ENCODE measurements at places on chromosomes 11 and 22.

GRCh38 chr11:68302256-68302655 is 10.1 kb upstream of the LRP5 start:
- no peak overlapping the region for H3K4me3 ChIP-seq
- DNase-seq, result no peak
- H3K27ac ChIP-seq, result peak overlapping the region; percentile 81

DNA sequence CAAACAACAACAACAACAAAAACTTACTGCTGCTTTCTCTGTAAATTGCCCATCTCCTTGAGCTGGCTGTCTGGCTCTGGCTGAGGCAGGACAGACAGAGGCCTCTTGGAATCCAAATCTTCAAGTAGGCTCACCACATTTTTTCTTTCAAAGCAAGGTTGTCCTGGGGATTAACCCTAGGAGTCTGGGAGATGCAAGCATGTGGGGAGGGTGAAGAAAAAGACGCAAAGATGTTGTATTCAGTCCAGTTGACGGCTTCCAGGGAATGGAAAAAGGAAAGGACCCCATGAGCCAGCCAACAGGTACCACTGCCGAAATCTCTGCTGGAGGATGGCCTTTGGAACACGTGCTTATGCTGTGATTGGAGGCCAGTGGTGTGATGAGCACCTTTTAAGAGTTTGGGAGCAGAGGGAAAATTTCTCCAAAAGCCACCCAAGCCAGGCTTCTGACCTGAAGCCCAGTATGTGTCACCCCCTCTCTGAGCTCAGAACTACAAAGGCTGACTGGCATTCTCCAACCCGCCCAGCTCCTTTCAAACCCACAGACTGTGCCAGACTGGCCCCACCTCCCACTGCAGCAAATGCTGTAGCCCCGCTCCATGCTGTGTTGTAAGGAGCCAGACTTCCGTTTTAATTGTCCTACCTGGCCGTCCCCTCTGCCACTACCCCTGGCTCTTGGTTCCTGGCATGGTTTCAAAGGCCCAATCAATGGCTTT is 10.8 kb downstream of the BLID start:
- H3K27me3 ChIP-seq, result peaks cover under 1% of the 10 kb centered on the region
- no peak overlapping the region for H3K27ac ChIP-seq
- no peaks in the 10 kb centered on the region for H3K4me1 ChIP-seq
- H3K4me3 ChIP-seq, result no peak overlapping the region

DNA sequence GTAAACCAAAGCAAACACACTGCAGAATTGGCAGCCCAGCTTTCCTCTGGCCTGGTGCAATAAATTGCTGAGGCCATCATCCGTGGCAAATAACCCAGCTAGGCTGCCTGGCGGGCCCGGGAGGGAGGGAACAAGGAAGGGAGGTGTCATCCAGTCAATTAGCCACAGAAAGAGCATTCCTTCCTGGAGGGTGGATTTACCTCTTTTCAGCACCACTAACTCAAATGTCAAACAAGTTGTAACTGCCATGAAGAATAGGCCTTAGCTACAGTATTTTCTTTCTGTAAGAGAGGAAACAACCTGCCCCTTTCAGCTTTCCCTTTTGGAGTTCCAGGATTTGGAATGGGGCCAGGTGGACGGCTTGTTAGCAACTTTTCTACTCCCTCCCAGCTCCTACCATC is 163.8 kb upstream of the BDNF start:
- no peak overlapping the region for H3K27ac ChIP-seq
- no peaks in the 10 kb centered on the region for H3K36me3 ChIP-seq
- H3K4me3 ChIP-seq, result no peak overlapping the region
- H3K27me3 ChIP-seq, result no peaks in the 10 kb centered on the region

- H3K27me3 ChIP-seq, result no peaks in the 10 kb centered on the region
- peak; percentile 79 for DNase-seq
- peaks cover 52% of the 10 kb centered on the region for H3K4me1 ChIP-seq
- H3K27ac ChIP-seq, result peak overlapping the region; percentile 51
These were observed 2.2 kb downstream of the MLC1 start for GRCh38 chr22:50082961-50083461.

DNA sequence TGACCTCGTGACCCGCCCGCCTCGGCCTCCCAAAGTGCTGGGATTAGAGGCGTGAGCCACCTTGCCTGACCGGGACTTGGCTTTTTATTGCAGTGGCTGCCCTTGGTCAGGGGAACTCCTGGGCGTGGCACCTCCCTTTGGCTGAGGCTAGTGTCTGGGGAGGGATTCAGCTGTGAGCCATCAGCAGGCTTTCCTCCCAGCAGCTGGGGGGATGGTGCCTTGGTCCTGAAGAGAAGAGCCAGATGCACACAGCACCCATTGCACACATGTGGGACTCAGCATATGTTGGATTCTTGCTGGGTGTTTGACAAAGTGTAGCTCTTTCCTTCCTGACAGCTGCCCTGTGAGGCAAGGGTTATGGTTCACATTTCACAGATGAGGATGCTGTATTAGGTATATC is 8.4 kb downstream of the CYTH4 start:
- no peaks in the 10 kb centered on the region for H3K4me1 ChIP-seq
- DNase-seq, result no peak
- H3K36me3 ChIP-seq, result no peaks in the 10 kb centered on the region
- H3K4me3 ChIP-seq, result no peak overlapping the region
- H3K27ac ChIP-seq, result no peak overlapping the region

GRCh38 chr11:76277298-76278175 is 71.2 kb upstream of the WNT11 start:
- H3K4me1 ChIP-seq, result no peaks in the 10 kb centered on the region
- no peak for DNase-seq
- no peaks in the 10 kb centered on the region for H3K36me3 ChIP-seq
- H3K27ac ChIP-seq, result no peak overlapping the region
- H3K27me3 ChIP-seq, result no peaks in the 10 kb centered on the region
